T-helper 17 cell (primary cell): ENCODE measurements at places on chromosomes 12 and 14. TPM values are rescaled to one million over a fixed set of nuclear protein-coding genes. Genes with fewer than 3 reads are reported as not detected.
A peak's percentile ranks its signal among the peaks of the same experiment; 100 is the strongest.

The KRT74 gene
- not detected for total RNA-seq

DNA sequence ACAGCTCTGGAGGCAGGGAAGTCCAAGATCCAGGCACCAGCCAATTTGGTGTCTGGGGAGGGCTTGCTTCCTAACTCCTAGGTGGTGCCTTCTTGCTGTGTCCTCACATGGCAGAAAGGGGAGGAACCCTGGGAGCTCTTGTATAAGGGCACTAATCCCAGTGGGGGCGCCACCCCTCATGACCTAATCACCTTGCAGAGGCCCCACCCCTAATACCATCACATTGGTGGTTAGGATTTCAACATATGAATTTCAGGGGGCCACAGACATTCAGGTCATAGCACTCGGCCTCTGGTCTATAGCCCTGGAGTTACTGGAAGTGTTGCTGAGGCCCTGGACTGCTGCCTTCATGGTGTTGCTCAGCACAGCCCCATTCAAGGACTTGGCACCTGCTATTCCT lies 14.6 kb downstream of the PSMD9 start:
- H3K4me3 ChIP-seq = no peak overlapping the region
- H3K27ac ChIP-seq = no peak overlapping the region
- no peak for DNase-seq
- peaks cover 2% of the 10 kb centered on the region for H3K36me3 ChIP-seq
- H3K27me3 ChIP-seq = no peaks in the 10 kb centered on the region
- peaks cover 2% of the 10 kb centered on the region for H3K4me1 ChIP-seq

The RASSF9 gene
- not detected for total RNA-seq

GRCh38 chr12:121942145-121942718 lies 23.8 kb downstream of the CFAP251 start:
- H3K27me3 ChIP-seq = no peaks in the 10 kb centered on the region
- peaks cover 12% of the 10 kb centered on the region for H3K4me1 ChIP-seq
- peaks cover under 1% of the 10 kb centered on the region for H3K36me3 ChIP-seq
- H3K27ac ChIP-seq = no peak overlapping the region
- no peak for DNase-seq

GRCh38 chr12:105024928-105025327 lies 38.8 kb downstream of the NOPCHAP1 start:
- H3K4me1 ChIP-seq = no peaks in the 10 kb centered on the region
- H3K27ac ChIP-seq = no peak overlapping the region
- no peaks in the 10 kb centered on the region for H3K27me3 ChIP-seq
- H3K36me3 ChIP-seq = no peaks in the 10 kb centered on the region
- DNase-seq = no peak

The STAC3 gene
- 1.6 TPM for total RNA-seq

GRCh38 chr14:76104802-76105355 lies 46.8 kb upstream of the GPATCH2L start:
- H3K36me3 ChIP-seq = no peaks in the 10 kb centered on the region
- no peak overlapping the region for H3K4me3 ChIP-seq
- DNase-seq = no peak
- no peak overlapping the region for H3K27ac ChIP-seq

- peak overlapping the region; percentile 95 for H3K27ac ChIP-seq
- H3K4me3 ChIP-seq = peak overlapping the region; percentile 5
- peaks cover 57% of the 10 kb centered on the region for H3K4me1 ChIP-seq
- H3K27me3 ChIP-seq = no peaks in the 10 kb centered on the region
- H3K36me3 ChIP-seq = peaks cover 3% of the 10 kb centered on the region
Measured at GRCh38 chr14:70882776-70883492, 24.3 kb upstream of the PCNX1 start.

DNA sequence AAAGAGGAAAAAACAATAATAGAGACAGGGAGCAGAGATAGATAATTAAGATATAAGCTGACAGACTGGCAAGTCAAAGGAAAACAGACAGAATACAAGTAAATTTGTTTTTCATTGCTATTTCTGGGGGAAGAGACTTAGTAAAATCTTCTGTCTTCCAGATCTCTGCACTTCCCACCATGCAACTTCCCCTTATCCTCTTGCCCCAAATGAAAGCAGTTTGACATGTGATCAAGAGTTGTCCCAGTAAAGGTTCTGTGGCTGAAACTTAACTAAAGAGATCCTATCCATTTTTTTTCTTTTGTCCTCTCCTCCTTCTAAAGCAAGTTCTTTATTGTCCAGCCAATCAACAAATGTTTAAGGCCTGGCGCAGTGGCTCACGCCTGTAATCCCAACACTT lies 1.5 kb upstream of the MLF2 start:
- peaks cover 35% of the 10 kb centered on the region for H3K4me1 ChIP-seq
- DNase-seq = no peak
- peaks cover 2% of the 10 kb centered on the region for H3K36me3 ChIP-seq
- H3K4me3 ChIP-seq = peak overlapping the region; percentile 39
- H3K27me3 ChIP-seq = peaks cover 5% of the 10 kb centered on the region
- peak overlapping the region; percentile 93 for H3K27ac ChIP-seq

DNA sequence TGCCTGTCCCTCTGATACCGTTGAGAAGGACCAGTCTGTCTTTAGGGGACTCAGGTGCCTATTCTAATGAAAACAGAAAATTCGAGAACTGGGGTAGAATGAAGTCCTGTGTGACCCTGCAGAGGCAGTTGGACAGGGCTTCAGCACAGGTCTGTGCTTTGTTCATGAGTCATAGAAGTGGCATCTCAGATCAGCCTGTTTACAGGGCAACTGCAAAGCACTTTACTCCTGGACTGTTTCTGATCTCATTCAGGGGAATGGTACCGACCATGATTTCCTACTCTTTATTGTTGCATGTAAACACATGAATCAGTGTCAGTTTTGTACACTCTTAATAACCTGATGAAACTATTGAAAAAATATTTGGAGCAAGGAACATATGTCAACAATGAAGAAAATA lies 1517.0 kb downstream of the AACS start:
- no peak overlapping the region for H3K4me3 ChIP-seq
- no peaks in the 10 kb centered on the region for H3K36me3 ChIP-seq
- DNase-seq = no peak
- no peaks in the 10 kb centered on the region for H3K27me3 ChIP-seq
- no peaks in the 10 kb centered on the region for H3K4me1 ChIP-seq
- no peak overlapping the region for H3K27ac ChIP-seq

DNA sequence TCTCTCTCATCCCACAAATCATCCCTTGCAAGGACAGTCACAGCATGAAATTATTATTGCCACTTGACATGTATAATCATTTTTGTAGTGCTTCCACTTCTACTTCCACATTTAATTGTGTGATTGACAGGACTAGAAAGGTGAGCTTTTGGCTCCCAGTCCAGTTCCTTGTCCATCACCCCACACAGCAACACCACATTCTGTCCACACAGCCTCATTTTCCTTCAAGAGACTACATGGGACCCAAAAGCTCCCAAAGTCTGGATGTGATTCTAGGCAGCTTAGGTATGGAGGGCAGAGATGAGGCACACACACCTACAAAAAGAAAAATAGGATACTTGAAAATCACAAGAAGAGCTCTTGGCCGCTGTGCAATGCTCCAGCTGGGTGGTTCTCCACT lies 366.3 kb downstream of the DPF3 start:
- no peak for DNase-seq
- H3K27me3 ChIP-seq = no peaks in the 10 kb centered on the region
- H3K36me3 ChIP-seq = peaks cover 2% of the 10 kb centered on the region
- H3K27ac ChIP-seq = no peak overlapping the region
- H3K4me3 ChIP-seq = no peak overlapping the region
- H3K4me1 ChIP-seq = peaks cover 24% of the 10 kb centered on the region

- no peak overlapping the region for H3K4me3 ChIP-seq
- no peaks in the 10 kb centered on the region for H3K36me3 ChIP-seq
- no peak for DNase-seq
- no peaks in the 10 kb centered on the region for H3K4me1 ChIP-seq
- no peak overlapping the region for H3K27ac ChIP-seq
Measured at GRCh38 chr12:76964784-76965571, 86.2 kb upstream of the CSRP2 start.

The TAS2R14 gene
- 2.4 TPM for total RNA-seq

DNA sequence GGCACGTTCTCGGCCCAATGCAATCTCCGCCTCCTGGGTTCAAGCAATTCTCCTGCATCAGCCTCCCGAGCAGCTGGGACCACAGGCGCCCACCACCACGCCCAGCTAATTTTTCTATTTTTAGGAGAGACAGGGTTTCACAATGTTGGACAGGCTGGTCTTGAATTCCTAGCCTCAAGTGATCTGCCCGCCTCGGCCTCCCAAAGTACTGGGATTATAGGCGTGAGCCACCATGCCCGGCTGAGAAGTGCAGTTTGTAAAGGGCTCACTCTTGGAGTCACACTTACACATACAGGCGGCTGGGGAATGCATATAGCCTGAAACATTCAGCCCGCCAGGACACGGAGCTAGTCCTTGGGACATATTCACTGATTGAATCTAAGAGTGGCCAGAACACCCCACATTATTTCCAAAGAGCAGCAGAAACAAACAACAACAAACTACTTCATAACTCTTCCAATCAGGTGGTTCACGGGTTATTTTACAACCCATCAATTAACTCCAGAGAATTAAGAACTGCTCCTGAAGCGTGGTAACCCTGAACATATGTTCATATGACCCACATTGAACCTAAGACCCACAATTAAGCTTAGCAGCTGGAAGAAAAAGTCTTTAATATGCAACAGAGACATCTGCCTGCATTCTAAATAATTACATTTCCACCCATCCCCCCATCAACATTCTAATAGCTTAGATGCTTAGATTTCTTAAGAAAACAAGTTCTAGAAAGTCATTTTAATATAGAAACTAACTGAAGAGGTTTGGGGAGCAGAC lies 49.2 kb downstream of the SSH1 start:
- H3K27me3 ChIP-seq = no peaks in the 10 kb centered on the region
- H3K4me3 ChIP-seq = no peak overlapping the region
- no peaks in the 10 kb centered on the region for H3K4me1 ChIP-seq
- peak overlapping the region; percentile 43 for H3K27ac ChIP-seq
- H3K36me3 ChIP-seq = peaks cover 2% of the 10 kb centered on the region
- no peak for DNase-seq

DNA sequence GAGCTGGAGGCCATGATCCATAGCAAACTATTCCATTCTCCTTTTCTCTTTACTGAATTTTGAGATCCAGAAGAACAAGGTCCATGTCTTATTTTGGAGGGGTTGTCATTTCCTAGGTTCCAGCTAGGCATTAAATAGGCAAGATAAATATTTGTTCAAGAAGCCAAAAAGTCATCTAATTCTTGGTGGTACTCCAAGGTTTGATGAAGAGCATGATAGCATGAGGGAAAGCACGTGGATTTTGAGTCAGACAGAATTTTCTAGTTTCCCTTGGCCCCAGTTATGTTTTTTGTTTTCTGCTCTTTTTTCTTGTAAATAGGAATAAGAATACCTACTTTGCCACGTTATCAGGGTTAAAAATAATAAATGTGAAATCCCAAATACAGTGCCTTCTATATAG lies 25.5 kb upstream of the FRMD6 start:
- no peak overlapping the region for H3K27ac ChIP-seq
- peaks cover 2% of the 10 kb centered on the region for H3K4me1 ChIP-seq
- H3K27me3 ChIP-seq = no peaks in the 10 kb centered on the region
- DNase-seq = no peak
- H3K36me3 ChIP-seq = no peaks in the 10 kb centered on the region

GRCh38 chr12:53123578-53124351 lies 20.5 kb downstream of the SOAT2 start:
- H3K4me3 ChIP-seq = no peak overlapping the region
- peaks cover 3% of the 10 kb centered on the region for H3K27me3 ChIP-seq
- no peaks in the 10 kb centered on the region for H3K36me3 ChIP-seq

- no peak within 1 kb of the TSS for H3K4me3 ChIP-seq
- no peak within 1 kb of the TSS for H3K27ac ChIP-seq
- DNase-seq = no peak
- H3K4me1 ChIP-seq = peaks cover 7% of the 10 kb centered on the region
- peaks cover 5% of the 10 kb centered on the region for H3K36me3 ChIP-seq
Measured at GRCh38 chr14:96255501-96256366, at the start of gene BDKRB1. TSS of gene BDKRB1 (plus strand) at chr14:96256210. CDS start at chr14:96263683, 7,473 bp downstream.

- DNase-seq = no peak
- no peaks in the 10 kb centered on the region for H3K27me3 ChIP-seq
- H3K4me1 ChIP-seq = no peaks in the 10 kb centered on the region
- H3K4me3 ChIP-seq = no peak overlapping the region
- H3K27ac ChIP-seq = no peak overlapping the region
- H3K36me3 ChIP-seq = peaks cover 3% of the 10 kb centered on the region
Measured at GRCh38 chr14:37865719-37866549, 270.5 kb downstream of the TTC6 start.

GRCh38 chr14:79383475-79383874 lies 827.8 kb downstream of the DIO2 start:
- no peaks in the 10 kb centered on the region for H3K27me3 ChIP-seq
- H3K27ac ChIP-seq = no peak overlapping the region
- H3K4me3 ChIP-seq = no peak overlapping the region
- H3K4me1 ChIP-seq = no peaks in the 10 kb centered on the region

The KCNA1 gene
- total RNA-seq = not detected

DNA sequence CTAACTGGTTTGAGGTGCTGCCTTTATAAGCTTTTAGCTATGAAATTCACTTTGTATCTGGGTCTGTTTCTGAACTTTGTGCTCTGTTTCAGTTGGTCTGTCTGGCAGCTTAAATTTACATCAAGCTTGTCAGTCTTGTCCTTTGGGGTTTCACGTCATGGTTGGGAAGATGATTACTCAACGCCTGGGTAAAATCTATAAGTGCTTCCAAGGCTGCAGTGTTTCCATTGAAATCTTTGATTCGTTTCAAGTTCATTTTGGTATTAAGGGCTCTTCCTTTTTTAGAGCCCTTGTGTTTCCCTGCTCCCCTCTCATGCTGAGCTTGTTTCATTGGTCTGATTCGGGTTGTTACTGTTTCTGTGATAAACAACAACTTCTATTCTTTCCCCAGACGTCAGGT lies 58.2 kb downstream of the FBXW8 start:
- no peak overlapping the region for H3K4me3 ChIP-seq
- no peak for DNase-seq
- H3K27me3 ChIP-seq = no peaks in the 10 kb centered on the region
- H3K36me3 ChIP-seq = peaks cover 2% of the 10 kb centered on the region
- no peak overlapping the region for H3K27ac ChIP-seq

The CABP1 gene
- total RNA-seq = not detected

- no peak overlapping the region for H3K4me3 ChIP-seq
- no peak overlapping the region for H3K27ac ChIP-seq
- no peak for DNase-seq
- H3K4me1 ChIP-seq = no peaks in the 10 kb centered on the region
- no peaks in the 10 kb centered on the region for H3K36me3 ChIP-seq
Measured at GRCh38 chr12:81296556-81297305, 218.9 kb downstream of the ACSS3 start.
